ENCODE measurements at places on chromosomes 6 and 20.

- H3K4me1 ChIP-seq, result peaks cover 24% of the 10 kb centered on the region
- no peak overlapping the region for H3K27ac ChIP-seq
- no peaks in the 10 kb centered on the region for H3K27me3 ChIP-seq
- no peak for DNase-seq
- peaks cover 71% of the 10 kb centered on the region for H3K36me3 ChIP-seq
- no peak overlapping the region for H3K4me3 ChIP-seq
Measured at GRCh38 chr6:111381728-111382127, 101.3 kb downstream of the REV3L start.

- H3K4me3 ChIP-seq, result peak overlapping the region; percentile 54
- peaks cover 36% of the 10 kb centered on the region for H3K36me3 ChIP-seq
- H3K27ac ChIP-seq, result peak overlapping the region; percentile 94
- no peaks in the 10 kb centered on the region for H3K27me3 ChIP-seq
- no peak for DNase-seq
- peaks cover 71% of the 10 kb centered on the region for H3K4me1 ChIP-seq
Measured at GRCh38 chr6:2861060-2861821, 19.6 kb upstream of the SERPINB1 start.

- DNase-seq, result no peak
- H3K4me1 ChIP-seq, result peaks cover 26% of the 10 kb centered on the region
- no peak overlapping the region for H3K27ac ChIP-seq
- H3K4me3 ChIP-seq, result no peak overlapping the region
Measured at GRCh38 chr20:62718546-62718945, 9.9 kb downstream of the NTSR1 start.

GRCh38 chr6:158014505-158015187, 33.0 kb downstream of the SYNJ2 start:
- peak overlapping the region; percentile 36 for H3K27ac ChIP-seq
- no peak for DNase-seq
- no peak overlapping the region for H3K4me3 ChIP-seq
- no peaks in the 10 kb centered on the region for H3K27me3 ChIP-seq

DNA sequence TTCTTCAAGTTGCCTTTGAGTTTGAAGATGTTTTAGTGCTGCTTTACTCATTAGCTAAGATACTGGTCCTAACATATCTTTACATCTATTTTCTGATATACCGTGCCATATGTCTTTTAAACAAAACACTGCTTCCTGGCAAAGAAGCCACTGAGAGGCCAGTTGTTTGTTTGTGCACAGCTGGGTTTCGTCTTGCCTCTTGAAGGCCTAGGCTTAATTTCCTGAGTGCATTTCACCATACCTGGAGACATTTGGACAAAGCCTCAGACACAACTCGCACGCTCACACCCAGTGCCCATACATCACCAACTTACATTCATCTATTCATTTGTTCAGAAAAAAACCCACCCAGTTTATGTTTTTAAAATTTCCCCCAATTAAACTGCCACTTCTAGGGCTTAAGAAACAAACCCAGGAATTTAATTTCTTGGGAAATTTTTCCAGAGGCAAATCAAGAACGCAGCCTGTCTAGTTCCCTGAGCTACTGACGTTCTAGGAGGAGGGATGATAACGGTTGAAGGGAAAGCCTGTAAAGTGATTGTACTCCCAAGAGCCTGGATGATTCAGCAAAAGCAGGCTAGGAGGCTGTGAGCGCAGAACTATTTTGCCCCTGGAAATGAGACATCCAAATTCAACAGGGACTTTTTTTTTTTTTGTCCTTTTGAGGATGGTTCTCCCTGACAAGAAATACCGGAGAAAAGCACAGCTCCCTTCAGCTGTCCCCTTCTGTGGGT, 77.7 kb downstream of the OLIG3 start:
- no peak overlapping the region for H3K4me3 ChIP-seq
- peaks cover 10% of the 10 kb centered on the region for H3K4me1 ChIP-seq
- no peaks in the 10 kb centered on the region for H3K36me3 ChIP-seq
- H3K27me3 ChIP-seq, result peaks cover 33% of the 10 kb centered on the region
- DNase-seq, result no peak

GRCh38 chr6:14516956-14517355, 399.4 kb downstream of the CD83 start:
- H3K4me3 ChIP-seq, result no peak overlapping the region
- no peak for DNase-seq
- H3K27ac ChIP-seq, result no peak overlapping the region
- no peaks in the 10 kb centered on the region for H3K27me3 ChIP-seq

- H3K4me3 ChIP-seq, result peak overlapping the region; percentile 51
- peak overlapping the region; percentile 18 for H3K27ac ChIP-seq
- DNase-seq, result no peak
- H3K36me3 ChIP-seq, result no peaks in the 10 kb centered on the region
Measured at GRCh38 chr20:37406010-37406998, 60.4 kb downstream of the SRC start.

DNA sequence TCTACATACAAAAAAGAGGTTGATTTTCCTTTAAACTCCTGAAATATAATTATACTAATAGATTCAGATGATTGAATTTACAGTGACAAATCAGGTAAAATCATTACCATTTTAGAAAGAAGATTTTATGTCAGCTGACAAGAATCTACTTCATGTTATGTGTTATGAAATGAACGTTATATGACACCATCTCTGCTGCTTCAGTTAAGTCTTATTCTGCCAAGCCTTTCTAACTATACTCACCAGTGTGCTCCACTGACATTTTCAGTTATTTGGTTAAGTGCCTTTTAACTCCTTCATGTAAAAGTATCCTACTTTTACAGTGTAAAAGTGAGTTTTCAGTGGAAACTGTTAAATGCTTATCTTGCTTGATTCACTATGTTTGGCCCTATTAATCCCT, 80.4 kb downstream of the RWDD2A start:
- peaks cover 5% of the 10 kb centered on the region for H3K4me1 ChIP-seq
- peaks cover 12% of the 10 kb centered on the region for H3K27me3 ChIP-seq
- H3K4me3 ChIP-seq, result no peak overlapping the region
- no peaks in the 10 kb centered on the region for H3K36me3 ChIP-seq
- H3K27ac ChIP-seq, result no peak overlapping the region
- DNase-seq, result no peak
